ENCODE measurements at places on chromosomes 13 and 19. TPM values are rescaled to one million over a fixed set of nuclear protein-coding genes. Genes with fewer than 3 reads are reported as not detected.

Gene ABHD13
- 14.7 TPM for polyA plus RNA-seq

Gene SLC7A1
- 4.4 TPM for polyA plus RNA-seq

Gene PTH2
- not detected for polyA plus RNA-seq

Gene CYP2F1
- not detected for polyA plus RNA-seq

Gene EID2B
- polyA plus RNA-seq = 10.2 TPM

Gene CTXN1
- polyA plus RNA-seq = not detected

Gene ZNF221
- polyA plus RNA-seq = 0.56 TPM

Gene PRSS57
- not detected for polyA plus RNA-seq

Gene STOML3
- polyA plus RNA-seq = not detected

Gene GJA3
- not detected for polyA plus RNA-seq

Gene TMEM255B
- polyA plus RNA-seq = 0.10 TPM

Gene P2RY11
- 2.0 TPM for polyA plus RNA-seq

Gene SELENOV
- polyA plus RNA-seq = not detected

Gene KLF1
- polyA plus RNA-seq = 0.23 TPM

Gene BSG
- 338 TPM for polyA plus RNA-seq

Gene ZNF610
- polyA plus RNA-seq = not detected

Gene PRR19
- polyA plus RNA-seq = 0.10 TPM

Gene ZNF571
- polyA plus RNA-seq = 4.4 TPM

Gene SPACA4
- not detected for polyA plus RNA-seq

All from CD4-positive, CD25-positive, alpha-beta regulatory T cell (primary cell).